ENCODE measurements at places on chromosomes 13 and 19.

DNA sequence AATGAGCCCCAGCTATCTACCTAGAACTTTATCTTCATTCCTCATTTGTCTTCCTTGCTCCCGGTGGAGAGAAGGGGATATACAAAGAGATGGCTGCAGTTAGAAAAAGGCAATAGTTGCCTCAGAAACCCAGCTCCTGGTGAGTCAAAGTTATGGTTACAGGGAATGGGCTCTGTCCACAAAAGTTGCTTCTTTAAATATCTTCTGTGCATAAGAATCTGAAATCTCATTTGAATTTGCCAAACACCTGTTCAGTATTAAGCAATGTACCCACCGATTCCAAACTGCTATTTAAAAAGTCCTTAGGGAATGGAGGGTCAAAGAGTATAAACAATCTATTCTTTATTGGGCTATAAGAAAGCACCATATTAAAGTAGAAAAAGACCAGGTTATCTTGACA is 48.4 kb downstream of the DCLK1 start:
- DNase-seq = no peak

GRCh38 chr19:55597501-55597921 is 1.8 kb downstream of the FIZ1 start:
- no peak for DNase-seq

GRCh38 chr13:50549221-50549942 is 294.1 kb downstream of the DLEU7 start:
- no peak for DNase-seq

DNA sequence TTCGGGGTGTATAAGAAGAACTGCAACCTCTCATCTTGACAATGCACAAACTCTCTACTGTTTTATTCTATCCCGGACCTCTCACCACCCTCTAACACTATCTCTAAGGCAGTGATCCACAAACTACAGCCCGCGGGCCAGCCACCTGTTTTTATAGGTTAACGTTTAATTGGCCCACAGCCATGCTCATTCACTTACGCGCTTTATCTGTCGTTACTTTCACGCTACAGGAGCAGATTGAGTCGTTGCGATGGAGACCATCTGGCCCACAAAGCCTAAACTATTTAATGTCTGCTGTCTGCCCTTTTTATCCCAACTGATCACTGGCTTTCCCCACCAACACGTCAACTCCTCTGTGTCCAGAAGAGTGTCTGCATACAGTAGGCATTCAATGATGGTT is 158.9 kb downstream of the CACNA1A start:
- no peak for DNase-seq

GRCh38 chr13:75149776-75150175 is 332.2 kb downstream of the TBC1D4 start:
- DNase-seq = no peak

DNA sequence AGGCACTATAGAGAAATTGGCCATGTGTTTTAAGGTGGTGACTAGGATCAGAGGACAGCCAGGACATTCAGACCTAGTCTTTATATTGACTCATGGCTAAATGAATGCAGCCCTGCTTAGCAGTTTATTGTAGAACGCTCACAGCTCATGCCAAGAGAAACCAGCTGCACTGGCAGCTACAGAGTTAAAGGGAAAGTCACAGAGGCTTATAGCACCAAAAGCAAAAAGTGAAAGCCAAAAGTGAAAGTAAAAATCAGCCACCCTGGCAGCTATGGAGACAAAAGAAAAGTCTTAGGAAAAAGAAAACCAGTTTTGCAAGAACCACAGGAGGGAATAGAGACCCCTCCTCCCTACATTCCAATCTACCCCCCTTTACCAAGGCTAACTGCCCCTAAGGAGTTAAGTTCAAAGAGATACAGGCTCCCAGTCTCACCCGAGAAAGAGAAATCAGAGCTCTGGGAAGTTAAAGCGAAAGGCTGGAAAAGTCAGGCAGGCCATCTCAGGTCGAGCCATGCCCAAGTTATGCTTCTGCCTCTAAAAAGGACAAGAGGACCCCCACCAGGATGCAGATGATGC is 99.0 kb downstream of the ZNF429 start:
- peak; percentile 23 for DNase-seq
